ENCODE measurements at places on chromosomes 11 and 22.

GRCh38 chr11:92758241-92758780 lies 211.1 kb upstream of the MTNR1B start:
- DNase-seq = no peak

- no peak for DNase-seq
Measured at GRCh38 chr11:115060840-115061239, 382.5 kb downstream of the NXPE2 start.

DNA sequence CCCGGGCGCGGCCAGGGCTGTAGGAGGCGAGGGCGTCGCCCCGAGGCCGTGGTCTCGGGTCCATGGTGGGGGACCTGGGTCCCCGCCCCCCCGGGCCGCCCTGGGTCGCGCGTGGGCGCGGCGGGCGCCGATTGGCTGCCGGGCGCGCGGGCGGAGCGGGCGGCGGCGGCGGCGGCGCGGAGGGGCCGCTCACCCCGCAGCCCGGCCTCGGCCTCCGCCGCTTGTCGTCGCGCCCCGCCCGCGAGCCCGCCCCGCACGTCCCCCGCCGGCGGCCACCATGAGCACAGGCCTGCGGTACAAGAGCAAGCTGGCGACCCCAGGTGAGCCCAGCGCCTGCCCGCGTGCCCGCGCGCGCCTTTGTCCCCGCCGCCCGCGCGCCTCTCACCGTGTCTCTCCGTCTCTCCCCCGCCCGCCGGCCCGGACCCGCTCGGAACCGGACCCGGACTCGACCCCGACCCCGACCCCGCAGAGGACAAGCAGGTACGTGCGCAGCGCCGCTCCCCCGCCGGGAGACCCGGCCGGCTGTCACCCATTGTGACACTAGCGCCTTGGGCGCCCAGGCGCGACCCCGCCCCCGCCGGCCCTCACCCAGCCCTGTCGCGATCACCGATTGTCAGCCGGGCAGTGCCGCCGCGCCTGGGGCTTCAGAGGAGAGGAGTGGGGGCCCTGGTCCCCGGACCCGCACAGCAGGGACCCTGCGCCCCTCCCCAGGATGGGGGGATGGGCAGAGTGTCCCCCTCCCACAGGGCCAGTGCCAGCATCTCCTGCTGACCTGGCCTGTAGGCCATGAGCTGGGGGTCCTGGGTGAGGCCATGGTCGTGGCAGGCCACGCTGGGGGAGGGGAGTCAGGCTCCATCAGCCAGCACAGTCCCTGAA lies at the start of gene SEPTIN5:
Gene SEPTIN5 (plus strand): TSS at position 192 of the 876 bp plus-strand sequence. CDS start 86 bp downstream, at position 278.
- DNase-seq = no peak

DNA sequence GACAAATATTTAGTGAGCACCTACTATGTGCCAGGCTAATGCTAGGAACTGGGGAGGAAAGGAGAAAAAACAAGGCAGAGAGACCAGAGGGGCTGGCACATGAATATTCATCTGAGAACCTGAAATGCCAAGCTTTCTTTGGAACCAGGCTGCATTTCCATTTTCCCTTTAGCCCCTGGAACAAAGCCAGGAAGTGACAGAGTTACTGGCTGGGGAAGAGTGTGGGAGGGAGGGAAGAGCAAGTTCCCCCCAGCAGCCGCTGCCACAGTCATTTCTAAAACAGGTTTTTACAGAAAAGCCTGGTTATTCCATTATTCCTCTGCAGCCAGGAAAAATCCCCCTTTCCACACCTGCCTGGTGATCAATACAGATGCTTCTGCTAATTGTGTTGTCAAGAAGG lies 97.0 kb downstream of the SPON1 start:
- no peak for DNase-seq

- no peak for DNase-seq
Measured at GRCh38 chr11:112523951-112524350, 263.3 kb upstream of the PLET1 start.

- DNase-seq = no peak
Measured at GRCh38 chr11:34266090-34266912, 91.5 kb downstream of the ABTB2 start.

DNA sequence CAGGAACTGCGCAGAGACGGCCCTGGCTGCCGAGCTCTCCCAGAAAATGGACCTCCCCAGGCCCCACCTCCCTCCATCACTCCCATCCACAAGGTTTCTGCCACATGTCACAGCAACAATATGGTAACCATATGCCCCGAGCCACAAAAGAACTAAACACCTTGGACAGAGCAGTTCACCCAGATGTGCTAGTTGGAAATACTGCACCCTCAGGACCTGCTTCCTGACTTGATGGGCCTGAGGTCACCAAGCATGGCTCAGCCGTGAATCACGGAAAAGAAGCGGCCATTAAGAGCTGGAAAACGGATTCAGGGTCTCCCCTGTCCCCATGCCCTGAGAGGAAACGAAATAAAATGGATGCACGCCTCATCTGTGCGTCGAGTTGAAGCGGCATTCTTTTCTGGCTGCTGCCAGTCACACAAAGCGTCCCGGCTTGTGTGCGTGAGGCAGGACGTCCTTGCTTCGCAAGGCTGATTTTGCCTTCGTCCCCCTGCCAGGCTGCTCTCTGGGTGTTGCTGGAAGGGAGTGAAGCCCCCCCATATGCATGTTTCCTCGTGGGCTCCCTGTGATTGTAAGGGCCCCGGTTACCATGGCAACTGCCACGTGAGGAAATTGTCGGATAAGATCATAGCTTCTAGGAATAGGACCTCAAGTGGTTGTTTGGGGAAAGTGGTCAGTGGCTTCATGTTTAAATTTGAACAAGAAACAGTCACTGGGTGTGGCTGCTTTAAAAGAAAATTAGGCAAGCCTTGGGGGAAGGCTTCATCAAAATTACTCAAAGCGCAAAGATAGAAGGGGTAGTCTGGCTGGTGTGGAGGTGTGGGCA lies 51.7 kb downstream of the FLI1 start:
- no peak for DNase-seq

DNA sequence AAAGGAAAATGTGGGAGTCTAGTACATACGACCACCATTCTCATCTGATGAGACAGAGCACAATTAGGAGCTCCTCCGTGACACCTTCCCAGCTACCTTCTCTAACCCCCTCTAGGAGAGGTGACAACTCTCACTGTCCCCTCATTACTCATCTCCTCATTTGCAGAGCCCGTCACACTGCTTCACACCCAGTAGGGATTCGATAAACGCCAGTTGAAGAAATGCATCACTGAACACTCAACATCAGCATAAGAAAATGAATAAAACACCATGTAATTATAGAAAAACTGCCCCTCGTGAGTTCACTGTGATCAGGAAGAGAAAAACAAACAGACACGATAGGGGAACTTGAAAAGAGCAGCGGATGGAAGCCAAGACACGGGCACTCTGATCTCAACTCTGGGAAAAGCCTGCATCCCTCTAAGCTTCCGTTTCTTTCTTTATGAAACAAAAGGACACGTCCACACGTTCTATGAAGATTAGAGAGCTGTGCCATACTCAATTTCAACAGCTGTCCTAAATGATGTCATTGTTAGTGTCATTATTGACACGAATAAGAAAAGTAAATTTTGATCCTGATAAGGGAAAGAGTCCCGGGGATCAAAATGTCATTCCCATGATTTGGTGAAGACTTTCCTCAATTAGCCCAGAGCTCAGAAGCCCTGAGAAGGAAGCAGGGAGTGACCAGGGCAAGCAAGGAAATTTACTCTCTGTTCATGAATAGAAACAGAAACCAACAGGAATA lies 356.9 kb downstream of the LARGE1 start:
- DNase-seq = no peak

GRCh38 chr22:44848791-44849420 lies 96.5 kb downstream of the ARHGAP8 start:
- no peak for DNase-seq

All from stimulated activated CD4-positive, alpha-beta T cell treated with anti-CD3 and anti-CD28 coated beads, Interleukin-15, amount 100 ng/mL, for 48 hours (primary cell).